ENCODE measurements at places on chromosomes 4 and X.

GRCh38 chrX:378443-378842, 8.3 kb downstream of the PPP2R3B start:
- DNase-seq: no peak

DNA sequence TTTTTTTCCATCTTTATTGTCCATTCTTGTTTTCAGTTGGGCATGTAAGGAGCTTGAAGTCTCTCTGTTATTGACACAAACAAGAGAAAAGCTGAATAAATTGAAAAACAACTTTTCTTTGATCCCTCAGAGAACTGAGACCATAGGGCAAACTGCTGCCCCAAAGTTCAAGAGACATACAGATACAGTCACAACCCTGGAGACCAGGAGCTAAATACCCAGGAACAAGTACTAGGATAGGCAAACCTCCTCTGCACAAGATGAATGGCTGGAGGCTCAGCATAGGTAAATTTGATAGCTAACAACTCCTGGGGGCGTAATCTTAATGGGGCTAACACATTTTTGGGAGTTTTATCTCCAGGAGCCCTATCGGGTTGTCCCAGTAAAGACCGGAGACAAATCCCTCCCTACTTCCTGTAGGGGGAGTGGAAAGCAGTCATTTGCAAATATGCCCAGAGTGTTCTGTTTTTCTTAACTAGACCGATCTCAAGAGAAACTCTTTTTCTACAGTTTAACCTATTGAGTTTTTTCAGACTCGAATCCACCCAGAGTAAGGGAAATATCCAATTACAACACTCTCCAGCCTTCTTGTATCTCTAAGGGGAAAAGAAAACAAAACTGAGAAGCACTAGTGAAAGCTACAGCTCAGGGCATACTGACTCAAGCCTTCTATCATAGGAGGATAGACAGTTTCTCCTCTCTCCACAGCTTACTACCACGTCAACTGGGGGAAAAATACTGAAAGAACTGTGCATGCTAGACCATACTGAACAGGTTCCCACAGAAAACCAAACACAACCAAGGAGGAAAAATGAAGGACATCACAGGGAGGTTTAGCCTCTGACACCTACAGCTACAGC, 23.1 kb downstream of the MAGEA8 start:
- no peak for DNase-seq

- DNase-seq: no peak
Observed at GRCh38 chrX:112669824-112670223, 9.9 kb downstream of the LHFPL1 start.

GRCh38 chr4:172045981-172046380, 232.8 kb downstream of the GALNTL6 start:
- DNase-seq: no peak

Measured in CD4-positive, alpha-beta memory T cell (primary cell).